Right lobe of liver (tissue), 6 donors: ENCODE measurements at places on chromosomes 11 and 22. TPM values are rescaled to one million over a fixed set of nuclear protein-coding genes. Genes with fewer than 3 reads are reported as not detected.

GRCh38 chr22:42026705-42027104 lies 28.1 kb downstream of the WBP2NL start:
- no peak for DNase-seq

GRCh38 chr11:134932761-134933160 lies 520.7 kb upstream of the B3GAT1 start:
- DNase-seq = no peak

DNA sequence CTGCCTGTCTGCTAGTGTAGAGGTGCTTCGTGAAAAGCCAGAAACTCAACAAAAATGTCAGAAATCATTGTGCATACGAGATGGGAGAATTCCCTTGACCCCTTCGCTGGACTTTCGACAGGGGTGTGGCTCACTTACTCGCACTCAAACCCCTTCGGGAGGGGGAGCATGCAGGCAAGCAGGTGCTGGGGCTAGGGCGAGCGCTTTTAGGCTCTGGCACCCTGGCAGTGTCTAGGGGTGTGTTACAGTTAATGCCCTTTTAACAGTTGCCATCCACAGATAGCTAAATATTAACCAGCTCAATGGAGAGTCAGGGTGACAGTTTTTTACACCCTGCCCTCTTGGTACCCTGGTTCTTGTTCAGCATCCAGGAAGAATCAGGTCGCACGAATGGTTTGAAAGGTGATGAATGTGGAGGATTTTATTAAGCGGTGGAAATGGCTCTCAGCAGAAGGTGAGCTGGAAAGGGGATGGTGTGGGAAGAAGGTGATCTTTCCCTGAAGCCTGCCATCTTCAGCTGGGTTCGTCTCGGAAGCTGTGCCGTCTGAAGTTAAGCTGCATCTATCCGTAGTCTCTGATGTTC lies 59.6 kb upstream of the SHANK2 start:
- DNase-seq = peak; percentile 78

- no peak for DNase-seq
Observed at GRCh38 chr11:92707173-92707619, 262.3 kb upstream of the MTNR1B start.

GRCh38 chr22:30453731-30454510 lies 17.9 kb downstream of the SEC14L3 start:
- no peak for DNase-seq

DNA sequence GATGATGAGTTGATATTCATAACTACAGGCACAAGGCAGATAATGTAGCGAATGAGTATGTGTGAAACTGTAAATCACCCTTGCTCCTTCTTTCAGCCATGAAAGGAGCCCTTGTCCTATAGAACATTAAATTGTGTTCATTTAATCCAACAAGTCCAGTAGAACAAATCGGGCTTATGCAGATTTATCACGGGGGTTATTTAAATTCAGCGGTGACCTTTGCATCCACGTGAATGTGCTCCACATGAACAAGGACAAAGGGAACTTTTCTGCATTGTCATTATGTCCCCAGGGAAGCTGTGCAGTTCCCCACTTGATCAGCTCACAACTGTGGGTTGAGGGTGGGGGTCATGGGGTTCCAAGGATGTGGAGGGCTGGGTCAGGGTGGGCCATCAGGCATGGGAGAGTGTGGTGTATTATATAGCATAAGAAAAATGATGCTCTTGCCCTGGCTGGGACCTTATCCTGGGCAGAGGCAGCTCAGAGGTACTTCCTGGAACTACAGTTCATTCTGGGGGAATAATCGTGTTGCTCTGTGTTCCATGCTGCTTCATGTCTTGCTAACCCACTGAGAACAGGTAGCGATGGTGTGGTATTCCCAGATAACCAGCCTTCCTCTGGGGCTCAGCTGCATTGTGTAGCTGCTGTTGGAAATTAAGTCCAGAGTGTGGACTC lies 306.6 kb downstream of the FAT3 start:
- no peak for DNase-seq

- DNase-seq = no peak
Observed at GRCh38 chr11:90823446-90823845, 600.6 kb upstream of the CHORDC1 start.

DNA sequence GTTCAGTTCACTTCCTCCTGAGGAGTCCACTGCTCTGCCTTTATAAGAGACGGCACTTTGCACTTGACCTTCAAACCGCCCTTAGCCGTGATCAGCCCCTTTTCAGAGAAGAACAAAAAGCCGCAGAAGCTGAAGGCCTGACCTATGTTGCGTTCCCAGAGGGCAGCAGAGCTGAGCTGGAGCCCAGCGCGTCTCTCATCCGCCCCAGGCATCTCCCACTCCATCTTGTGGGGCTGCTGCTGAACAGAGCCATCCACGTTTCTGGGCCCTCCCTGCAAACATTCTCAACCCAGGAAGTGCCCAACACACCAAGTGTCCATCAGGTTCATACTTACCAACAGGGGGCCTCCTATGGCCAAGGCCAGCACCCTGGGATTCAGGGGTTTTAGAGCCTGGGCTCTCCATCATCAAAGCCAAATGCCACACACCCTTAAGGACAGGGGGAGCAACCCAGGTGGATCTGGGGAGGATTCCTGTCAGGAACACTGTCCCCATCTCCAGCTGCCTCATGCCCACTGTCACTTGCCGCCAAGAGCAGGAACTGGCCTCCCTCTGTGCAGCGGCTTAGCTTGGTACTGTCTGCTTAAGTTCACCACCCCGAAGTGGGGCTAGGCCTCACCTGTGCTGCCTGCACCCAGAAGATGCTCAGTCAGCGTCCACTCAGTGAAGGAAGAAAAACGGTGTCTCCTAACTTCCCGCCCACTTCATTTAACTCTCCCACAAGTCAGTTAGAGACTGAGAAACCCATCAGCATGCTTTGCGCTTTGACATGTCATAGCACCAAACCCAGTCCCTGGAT lies 16.0 kb upstream of the EFCAB6 start:
- DNase-seq = no peak

GRCh38 chr11:18700375-18700774 lies 1.8 kb downstream of the TMEM86A start:
- no peak for DNase-seq

DNA sequence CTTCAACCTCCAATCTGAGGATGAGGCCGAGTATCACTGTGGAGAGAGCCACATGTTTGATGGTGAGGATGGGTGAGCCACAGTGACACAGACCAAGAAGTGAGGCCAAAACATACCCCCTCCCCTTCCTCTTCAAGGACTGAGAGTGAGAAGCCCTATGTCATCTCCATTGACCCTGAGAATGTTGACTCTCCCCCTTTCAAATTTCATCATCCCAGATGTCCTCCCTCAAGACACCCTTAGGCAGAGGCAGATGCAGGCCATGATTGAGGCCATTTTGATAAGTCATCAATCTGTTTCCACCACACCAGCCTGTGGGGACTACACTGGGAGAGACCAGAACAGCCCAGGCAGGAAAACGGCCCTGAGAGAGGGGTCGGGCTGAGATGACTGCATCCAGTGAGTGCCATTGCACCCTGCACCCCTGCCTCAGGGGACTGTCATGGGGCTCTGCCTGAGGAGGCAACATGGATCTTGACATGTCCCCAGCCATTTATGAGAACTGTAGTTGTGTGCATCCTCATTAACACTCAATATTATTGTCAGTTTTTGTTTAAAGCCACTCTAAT lies 84.2 kb upstream of the IGLL5 start:
- no peak for DNase-seq

DNA sequence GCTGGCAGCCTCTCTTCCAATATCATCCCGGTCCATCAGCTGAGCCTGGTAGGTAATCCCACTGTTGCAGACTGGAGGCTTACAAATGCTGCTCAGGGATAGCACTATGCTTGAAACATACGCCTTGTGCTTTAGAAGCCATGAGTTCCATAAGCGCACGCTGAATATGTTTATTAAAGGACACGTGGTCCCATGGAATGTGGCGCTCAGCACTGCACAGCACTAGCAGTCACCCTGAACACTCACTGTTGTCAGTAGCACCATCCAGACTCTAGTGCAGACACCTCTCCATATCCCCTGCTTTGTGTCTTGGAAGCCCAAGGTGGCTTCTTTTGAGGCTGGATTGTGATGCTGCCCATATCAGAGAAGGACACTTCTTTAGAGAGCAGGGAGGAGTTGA lies 120.9 kb downstream of the MAML2 start:
- DNase-seq = no peak

DNA sequence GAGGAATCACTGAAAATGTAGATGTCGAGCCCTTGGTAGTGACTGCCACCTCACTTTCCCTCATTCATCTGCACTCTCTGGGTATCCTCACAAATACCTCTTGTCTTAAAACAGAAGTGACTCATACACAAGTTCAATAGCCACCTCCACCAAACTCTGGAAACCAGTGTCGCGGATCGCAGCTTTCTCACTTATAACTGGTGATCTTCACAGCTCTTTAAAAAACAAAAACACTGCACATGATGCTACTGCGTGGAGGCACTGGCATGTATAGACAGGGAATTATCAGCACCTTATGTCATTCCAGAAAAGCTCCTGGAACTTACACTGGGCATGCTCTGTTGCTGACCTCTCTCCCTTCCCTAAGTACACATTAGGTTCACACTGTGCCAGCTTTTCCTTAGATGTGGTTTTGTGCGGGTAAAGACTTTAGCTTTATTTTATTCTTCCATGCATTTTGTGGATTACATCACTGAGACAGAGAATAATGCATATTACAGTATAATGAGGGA lies 425.5 kb upstream of the CADM1 start:
- no peak for DNase-seq

- no peak for DNase-seq
Observed at GRCh38 chr11:44852952-44853351, 97.7 kb downstream of the TP53I11 start.

DNA sequence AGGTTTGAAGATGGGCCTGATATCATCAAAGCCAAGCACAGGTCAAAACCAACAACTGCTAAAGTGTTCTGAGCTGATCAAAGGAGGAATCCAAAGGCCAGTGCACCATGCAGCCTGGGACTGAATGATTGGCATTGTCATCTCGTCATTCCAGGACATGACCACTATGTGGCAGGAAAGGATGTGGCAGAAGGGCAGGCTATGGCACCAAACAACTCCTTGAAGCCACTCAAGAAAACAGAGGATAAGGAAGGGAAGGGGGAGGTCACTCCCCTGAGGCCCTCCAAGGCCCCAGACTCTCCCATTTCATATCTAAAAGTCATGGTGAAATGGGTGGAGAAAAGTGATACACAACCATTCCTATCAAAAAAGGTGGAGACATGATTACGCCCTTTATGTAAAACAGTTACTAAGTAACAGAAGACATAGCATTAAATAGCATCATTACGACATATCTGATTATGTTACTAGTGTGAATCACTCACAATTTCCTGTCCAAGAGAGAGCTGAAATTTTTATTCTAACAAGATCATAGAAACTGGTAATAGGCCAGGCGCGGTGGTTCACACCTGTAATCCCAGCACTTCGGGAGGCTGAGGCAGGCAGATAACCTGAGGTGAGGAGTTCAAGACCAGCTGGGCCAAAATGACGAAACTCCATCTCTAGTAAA lies 49.3 kb downstream of the AHNAK start:
- DNase-seq = no peak

- no peak for DNase-seq
Observed at GRCh38 chr11:83641511-83641910, 355.3 kb upstream of the CCDC90B start.

GRCh38 chr11:93225662-93226061 lies 27.9 kb upstream of the SLC36A4 start:
- DNase-seq = no peak

DNA sequence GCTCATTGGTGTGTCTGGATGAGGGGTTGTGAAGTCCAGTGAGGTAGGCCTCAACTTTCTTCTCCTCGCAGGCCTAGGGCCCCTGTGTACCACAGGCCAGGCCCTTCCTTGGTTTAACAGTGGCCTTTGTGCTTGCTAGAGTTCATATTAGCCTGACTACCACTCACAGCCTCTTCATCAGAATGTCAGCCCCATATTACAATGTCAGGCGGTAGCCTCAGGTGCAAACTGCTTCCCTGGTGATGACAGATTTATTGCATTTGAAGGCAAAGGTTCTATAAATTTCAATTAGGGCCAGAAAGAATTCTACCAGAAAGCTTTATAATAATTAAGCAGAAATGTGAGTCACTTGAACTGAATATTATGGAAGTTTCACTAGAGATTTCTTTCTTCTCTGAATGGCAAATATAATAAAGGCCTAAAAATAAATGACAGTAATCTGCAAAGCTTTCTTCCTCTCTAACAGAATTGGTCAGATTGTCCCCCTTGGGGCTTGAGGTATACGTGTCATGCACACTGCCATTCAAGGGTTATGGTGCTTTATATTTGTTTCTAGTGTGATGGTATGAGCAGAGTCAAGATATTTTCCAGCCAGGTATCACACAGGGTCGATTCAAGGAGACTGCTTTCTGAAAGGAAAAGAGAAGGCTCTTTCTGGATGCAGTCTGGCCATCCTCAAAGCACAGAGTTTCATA lies 210.3 kb downstream of the CWF19L2 start:
- DNase-seq = no peak

GRCh38 chr11:1392561-1392960 lies 2.8 kb downstream of the BRSK2 start:
- DNase-seq = no peak

- DNase-seq = no peak
Observed at GRCh38 chr11:3200388-3201111, 18.1 kb downstream of the MRGPRG start.

- no peak for DNase-seq
Observed at GRCh38 chr22:19214078-19214473, 35.5 kb upstream of the SLC25A1 start.

- DNase-seq = no peak
Observed at GRCh38 chr11:17343907-17344306, 7.7 kb upstream of the NCR3LG1 start.

- DNase-seq = no peak
Observed at GRCh38 chr11:60989093-60989650, 17.7 kb downstream of the CD6 start.

DNA sequence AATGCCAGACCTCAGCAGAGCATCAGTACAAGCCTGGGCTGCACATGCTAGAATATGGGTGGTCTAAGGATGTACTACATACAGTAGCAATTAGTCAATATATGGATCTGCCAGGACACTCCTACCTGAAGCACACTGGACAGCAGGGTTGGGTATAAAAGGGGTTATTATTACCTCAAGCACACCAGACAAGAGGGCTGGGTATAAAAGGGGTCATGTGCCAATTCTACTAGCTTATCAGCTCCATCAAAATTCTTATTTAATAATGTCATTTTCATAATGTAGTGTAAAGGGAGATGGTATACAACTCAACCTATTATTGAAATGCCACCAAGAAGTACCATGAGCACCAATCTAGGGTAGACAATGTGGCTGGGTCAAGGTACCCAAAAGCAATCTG lies 44.7 kb upstream of the PRODH start:
- DNase-seq = no peak

- no peak for DNase-seq
Observed at GRCh38 chr11:62201376-62201775, 7.1 kb upstream of the SCGB2A1 start.

GRCh38 chr22:44906999-44907644 lies 102.7 kb downstream of the PHF21B start:
- DNase-seq = no peak

LMO2 gene
- 6.0 TPM for total RNA-seq

DEAF1 gene
- 12.8 TPM for total RNA-seq

HIRA gene
- total RNA-seq = 22.7 TPM

GDPD4 gene
- total RNA-seq = 0.29 TPM

TPBGL gene
- total RNA-seq = not detected

PRRG4 gene
- 4.7 TPM for total RNA-seq

SYCE3 gene
- total RNA-seq = 3.3 TPM

HOATZ gene
- total RNA-seq = not detected

MRGPRF gene
- total RNA-seq = 2.5 TPM

OR8D1 gene
- not detected for total RNA-seq

OR5B21 gene
- not detected for total RNA-seq

LYVE1 gene
- total RNA-seq = 24.2 TPM

TMPRSS5 gene
- 0.15 TPM for total RNA-seq

CHRNA10 gene
- total RNA-seq = 0.33 TPM

ABTB2 gene
- 14.9 TPM for total RNA-seq

CASP4 gene
- total RNA-seq = 120 TPM

NRXN2 gene
- total RNA-seq = 2.6 TPM

APOBEC3G gene
- 1.1 TPM for total RNA-seq
